ENCODE measurements at places on chromosomes 11 and 22.

DNA sequence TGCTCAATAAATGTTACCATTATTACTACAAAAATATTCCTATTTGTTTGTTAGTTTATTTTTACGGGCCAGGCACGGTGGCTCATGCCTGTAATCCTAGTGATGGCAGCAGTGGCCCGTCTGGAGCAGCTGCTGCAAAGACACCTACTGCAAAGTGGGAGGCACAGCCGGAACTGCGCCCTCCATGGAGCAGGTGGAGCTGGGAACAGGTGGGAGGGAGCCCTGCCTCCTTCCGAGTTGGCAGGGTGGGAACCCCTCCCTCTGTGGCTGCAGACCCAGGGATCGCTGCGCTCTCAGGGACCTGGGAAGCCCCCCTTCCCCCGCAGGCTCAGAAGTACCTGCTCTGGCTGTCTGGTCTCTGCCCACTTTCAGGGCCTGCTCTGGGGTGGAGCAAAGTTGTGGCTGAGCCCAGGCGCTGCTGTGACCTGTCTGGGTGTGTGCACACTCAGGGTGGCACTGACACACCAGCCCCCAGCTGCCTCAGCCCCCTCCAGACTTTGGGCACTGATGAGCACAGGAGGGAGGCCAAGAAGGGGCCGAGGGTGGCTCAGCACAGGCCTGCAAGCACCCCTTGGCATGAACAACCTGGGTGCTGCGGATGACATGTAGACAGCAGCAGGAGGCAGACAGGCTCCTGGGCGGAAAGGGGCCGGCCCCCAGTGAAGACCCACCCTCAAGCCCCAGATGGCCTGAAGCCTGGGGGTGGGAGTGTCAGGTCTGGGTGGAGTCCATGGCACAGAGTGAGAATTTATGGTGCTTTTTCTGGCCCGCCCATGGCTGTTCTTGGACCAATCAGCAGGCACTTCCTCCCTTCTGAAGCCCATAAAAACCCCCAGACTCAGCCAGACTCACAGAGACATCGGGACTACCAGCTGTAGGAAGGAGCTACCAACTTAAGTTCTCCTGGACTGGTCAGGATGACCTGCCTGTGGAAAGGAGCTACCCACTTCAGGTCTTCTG lies 103.7 kb upstream of the CLMP start:
- DNase-seq: no peak

- no peak for DNase-seq
Measured at GRCh38 chr11:33910296-33910957, 18.6 kb upstream of the LMO2 start.

DNA sequence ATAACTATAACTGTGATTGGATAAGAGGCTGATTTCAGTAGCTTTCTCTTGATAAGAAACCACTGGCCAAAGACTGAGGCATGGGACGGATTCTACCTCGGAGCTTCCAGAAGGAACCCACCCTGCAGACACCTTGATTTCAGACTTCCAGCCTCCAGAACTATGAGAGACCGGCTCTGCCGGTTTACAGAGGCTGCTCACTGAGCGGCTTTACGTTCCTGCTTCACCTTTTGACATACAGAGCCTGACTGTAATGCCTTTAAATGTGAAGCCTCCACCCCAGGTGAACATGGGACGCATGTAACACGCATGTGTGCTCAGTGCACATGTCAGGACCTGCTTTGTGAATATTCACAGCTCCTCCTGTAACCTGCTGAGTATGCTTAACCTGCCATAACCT lies 361.5 kb downstream of the CTTN start:
- no peak for DNase-seq

- no peak for DNase-seq
Measured at GRCh38 chr11:122137078-122137793, 21.2 kb upstream of the BLID start.

DNA sequence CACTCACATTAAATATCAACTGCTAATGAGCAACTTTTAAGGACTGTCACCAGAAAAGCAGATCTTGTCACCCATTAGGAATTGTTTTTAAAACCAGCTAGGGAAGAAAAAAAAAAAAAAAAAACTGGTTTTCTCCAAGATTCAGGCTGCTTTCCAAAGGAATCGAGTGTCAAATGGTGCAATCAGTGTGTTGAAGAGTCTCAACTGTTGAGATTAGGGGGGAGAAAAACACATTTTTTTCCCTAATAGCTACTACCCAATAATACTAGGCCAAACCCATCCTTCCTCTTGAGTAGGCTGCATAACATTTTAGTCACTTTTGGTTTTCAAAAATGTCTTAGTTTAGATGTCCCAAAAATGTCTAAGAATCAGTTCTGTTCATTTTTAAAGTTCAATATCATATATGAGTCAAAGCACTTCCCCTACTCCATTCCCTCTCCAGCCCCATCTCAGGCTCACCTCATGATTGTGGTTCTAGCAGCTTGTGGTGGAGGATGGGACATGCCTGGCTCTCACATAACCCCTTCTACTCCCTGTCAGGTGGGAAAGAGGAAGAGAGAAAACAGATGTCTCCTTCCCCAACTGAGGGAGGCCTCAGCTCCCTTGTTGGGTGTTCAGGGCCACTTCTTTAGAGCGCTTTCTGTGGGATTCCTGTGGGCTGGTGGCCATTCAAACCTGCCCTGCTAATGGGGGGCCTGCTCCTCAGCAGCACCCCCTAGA lies 193.6 kb downstream of the CWF19L2 start:
- no peak for DNase-seq

DNA sequence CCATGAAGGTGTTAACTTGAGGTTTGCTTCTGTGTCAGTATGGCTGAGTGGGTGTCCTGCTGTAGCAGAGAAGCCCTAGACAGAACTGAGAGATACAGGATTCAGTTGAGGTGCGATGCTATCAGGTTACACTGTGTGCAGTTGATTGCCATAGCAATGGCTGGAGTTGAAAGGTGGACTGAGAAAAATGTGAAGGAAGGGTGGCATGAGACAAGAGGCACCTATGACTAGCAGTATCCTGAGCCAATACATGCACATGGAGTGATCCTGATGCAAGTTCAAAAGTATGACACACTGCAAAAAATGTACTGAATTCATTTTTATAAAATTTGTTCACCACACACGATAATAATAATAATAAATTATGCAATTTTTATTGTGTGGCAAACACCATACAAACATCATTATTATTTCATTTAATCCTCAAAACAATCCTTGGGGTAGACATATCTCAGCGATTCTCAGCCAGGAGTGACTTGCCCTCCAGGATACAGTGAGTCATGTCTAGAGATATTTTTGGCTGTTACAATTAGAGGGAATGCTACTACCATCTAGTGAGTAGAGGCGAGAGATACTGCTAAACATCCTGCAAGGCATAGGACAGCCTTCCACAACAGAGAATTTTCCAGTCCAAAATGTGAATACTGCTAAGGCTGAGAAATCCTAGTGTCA lies 3.9 kb upstream of the PIWIL4 start:
- DNase-seq: peak; percentile 60

DNA sequence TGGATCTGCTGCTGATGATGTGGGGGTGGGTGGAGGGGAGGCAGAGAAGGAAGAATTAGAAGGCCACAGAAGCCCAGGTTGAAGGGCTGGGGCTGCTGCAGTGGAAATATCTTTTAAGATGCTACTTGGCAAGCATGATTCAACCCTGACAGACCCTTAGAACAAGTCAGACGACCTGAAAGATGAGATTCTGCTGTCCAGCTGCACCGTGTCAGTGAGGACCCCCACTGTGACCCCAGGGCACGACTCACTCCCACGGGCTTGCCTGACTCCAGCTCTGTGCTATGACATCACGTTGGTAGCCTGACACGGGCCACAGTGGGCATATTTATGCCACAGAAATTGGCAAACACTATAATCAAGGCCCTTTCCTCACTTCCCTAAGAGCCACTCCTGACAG lies 36.0 kb downstream of the LRFN4 start:
- no peak for DNase-seq

DNA sequence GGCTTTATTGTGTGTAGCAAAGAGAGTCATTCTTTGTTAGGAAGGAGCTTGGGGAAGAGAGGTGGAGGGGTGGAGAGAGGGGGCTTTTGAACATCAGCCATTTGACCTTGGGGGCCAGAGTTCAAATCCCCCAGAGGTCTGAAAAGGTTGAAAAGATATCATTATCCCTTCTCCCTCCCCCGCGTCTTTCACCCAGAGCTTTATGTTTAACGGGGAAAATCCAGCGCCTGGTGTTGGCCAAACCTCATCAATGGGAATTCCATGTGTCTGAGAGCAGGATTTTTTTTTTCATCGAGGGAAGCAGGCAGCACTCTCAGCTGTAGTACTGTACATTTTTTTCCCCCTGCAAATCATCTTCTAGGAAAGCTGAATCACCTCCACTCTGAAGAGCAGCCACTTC lies 122.4 kb upstream of the HSD17B12 start:
- DNase-seq: no peak

DNA sequence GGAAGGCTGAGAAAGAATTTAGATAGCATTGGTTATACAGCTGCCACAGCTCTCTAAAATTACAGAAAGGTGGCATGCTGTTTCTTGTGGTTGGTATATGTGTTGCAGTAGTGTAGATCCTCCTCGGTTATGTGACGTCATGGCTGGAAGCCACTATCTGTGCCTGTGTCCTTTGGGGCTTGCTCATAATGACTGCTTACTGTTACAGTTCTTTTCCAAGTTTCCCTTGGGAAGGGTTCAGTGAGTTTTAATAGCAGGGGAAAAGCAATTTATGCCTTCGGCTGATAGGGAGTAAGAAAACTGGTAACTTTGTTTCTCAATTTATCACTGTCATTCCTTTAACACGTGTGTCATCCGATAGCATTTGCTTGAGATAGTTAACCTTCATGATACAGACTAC lies 47.2 kb downstream of the POLD3 start:
- DNase-seq: no peak

GRCh38 chr11:9479899-9480298 lies 19.1 kb downstream of the ZNF143 start:
- DNase-seq: no peak

GRCh38 chr11:129854232-129854805 lies 38.7 kb downstream of the TMEM45B start:
- peak; percentile 24 for DNase-seq

DNA sequence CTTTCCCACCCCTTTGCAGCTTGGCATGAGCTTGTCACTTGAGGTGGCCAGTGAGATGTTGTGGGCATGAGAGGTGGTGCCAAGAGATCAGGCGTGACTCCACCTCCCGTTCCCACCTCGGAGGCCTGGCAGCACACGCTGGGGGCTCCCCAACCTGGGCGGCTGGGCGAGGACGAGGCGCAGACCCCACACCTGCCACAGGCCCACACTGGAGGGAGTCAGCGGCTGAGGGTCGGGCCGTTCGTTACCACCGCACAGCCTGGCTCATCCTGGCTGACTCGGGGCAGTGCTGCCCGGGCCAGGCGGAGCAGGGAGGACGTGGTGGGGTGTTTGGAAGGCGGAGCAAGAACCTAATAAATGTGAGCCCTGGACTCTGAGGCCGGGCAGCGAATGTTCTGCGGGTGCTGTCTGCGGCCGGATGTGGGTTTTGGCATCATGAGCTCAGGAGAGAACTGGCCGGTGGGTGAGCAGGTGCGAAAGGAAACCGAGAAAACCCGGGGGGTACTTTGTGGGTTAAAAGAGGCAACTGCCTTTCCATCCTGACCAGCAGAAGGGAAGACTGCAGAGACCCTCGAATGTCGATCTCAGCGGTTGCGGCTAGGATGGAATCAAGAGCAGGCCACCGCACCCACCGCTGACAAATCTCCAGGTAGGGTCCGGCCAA lies 10.2 kb upstream of the IFITM3 start:
- DNase-seq: peak; percentile 55

GRCh38 chr11:57124917-57125316 lies 56.8 kb upstream of the LRRC55 start:
- DNase-seq: no peak

DNA sequence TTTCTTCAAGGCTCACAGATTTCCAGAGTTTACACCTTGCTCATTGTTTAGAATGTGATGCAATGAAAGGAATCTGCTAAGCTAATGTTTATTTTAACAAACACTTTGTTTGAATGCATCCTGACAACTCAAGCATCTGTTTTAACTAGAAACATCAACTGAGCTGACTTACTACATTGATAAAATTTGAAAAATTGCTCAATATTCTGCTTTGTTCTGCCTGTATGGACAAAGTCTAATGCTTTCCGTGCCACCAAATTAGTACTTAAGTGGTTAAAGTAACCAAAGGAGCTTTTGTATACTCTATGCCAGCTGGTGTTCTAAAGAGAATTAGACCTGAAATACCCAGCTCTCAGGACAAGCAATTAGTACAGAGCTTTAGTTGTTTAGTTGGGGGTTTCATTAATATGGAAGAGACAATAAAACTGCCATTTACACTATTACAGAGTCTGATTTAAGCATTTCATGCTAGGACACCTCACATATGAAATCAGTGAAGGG lies 105.2 kb downstream of the MAML2 start:
- no peak for DNase-seq

GRCh38 chr11:72430741-72431570 lies 3.4 kb downstream of the CLPB start:
- DNase-seq: peak; percentile 69

DNA sequence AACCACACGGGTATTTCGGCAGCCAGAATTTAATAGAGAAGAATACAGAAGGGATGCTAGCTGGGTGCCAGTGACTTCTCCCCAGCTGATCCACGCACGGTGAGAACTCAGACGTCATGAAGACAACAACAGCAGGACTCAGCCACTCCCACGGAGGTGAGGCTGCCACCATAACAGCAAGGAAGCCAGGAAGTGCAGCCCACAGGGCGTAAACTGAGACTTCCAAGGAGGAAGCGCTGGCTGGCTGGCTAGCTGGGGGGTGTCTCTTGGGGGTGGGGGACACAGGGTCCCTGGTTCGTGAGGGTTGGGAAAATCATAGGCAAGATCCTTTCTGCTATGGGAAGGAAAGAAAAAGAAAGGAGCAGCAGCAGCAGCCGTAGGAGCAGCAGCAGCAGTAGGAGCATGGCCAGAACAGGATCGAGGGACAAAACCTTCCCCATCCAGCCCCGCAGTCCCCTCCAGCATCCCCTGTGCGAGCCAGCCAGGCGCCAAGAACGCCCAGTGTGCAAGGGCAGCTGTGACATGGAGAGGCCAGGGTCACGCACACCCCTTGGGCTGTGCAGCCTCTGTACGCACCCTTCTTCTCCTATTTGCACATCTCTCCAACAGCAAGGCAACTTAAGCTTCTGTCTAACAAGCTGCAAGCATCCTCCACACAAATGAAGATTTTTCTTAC lies 49.6 kb upstream of the SHANK2 start:
- no peak for DNase-seq

- DNase-seq: no peak
Measured at GRCh38 chr22:49955581-49956417, 4.8 kb upstream of the PIM3 start.
